Fibroblast of lung (primary cell): ENCODE measurements at places on chromosomes 1 and 21. TPM values are rescaled to one million over a fixed set of nuclear protein-coding genes. Genes with fewer than 3 reads are reported as not detected.

- DNase-seq: no peak
Observed at GRCh38 chr1:3284691-3285090, 169.8 kb upstream of the ARHGEF16 start.

DNA sequence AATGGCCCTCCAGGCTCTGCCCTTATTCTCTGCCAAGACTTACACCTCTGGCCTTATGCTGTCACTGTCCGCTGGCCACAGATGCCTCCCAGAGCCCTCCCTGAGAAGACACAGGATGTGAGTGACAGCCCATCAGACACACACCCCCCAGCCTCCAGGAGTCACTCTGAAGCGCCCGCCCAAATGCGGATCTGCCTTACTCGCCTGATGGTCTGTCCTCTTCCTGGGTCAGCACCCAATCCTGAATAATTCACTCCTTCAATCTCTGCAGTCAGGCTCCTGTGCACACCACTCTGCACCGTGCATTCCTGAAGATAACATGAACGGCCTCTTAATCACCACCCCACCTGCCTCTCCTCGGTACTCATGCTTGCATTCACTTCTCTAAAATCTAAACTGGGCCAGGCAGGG lies 14.7 kb downstream of the CLSTN1 start:
- DNase-seq: peak; percentile 23

GRCh38 chr1:84853741-84854721 lies 39.0 kb downstream of the LPAR3 start:
- peak; percentile 83 for DNase-seq

DNA sequence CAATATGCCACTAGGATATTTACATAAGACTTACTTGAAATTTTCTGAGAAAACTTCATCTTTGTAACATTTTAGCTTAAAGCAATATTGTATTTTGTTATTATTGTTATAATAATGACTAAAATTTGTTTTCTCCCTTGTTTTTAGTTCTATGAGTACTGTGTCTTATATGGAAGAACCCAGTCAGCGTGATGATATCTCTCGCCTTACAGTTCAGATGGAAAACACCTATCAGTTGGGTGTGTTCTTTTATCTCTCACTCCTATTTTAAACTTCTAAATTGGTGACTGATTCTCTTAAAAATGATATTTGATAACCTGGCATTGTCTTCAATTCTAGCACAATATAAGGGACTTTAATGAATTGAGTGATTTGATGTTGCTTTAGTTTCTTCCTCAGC lies 18.0 kb downstream of the DYNLT5 start:
- DNase-seq: no peak

ETV3L gene
- total RNA-seq: not detected in 2 replicates

HSD3B2 gene
- not detected in 2 replicates for total RNA-seq
